ENCODE measurements at places on chromosomes 12 and 14. TPM values are rescaled to one million over a fixed set of nuclear protein-coding genes. Genes with fewer than 3 reads are reported as not detected.

DNA sequence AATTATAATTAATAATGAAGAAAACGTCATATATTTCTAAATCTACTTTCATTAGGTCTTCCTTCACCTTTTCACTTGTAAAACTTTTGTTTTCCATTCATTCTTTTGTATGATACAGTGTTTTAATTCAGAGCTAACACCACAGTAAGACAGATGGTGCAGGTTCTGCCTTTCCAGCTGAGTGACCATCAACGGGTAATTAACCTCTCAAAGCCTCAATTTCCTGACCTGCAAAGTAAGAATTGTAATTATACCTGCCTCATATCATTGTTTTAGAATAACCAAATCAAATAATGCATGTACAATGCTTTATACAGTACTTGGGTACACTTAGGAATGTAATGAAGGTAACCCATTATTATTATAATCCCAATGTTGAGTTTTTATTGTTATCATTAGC is 157.6 kb downstream of the FOXA1 start:
- H3K27me3 ChIP-seq, result no peaks in the 10 kb centered on the region
- no peak for DNase-seq
- H3K27ac ChIP-seq, result no peak overlapping the region

DNA sequence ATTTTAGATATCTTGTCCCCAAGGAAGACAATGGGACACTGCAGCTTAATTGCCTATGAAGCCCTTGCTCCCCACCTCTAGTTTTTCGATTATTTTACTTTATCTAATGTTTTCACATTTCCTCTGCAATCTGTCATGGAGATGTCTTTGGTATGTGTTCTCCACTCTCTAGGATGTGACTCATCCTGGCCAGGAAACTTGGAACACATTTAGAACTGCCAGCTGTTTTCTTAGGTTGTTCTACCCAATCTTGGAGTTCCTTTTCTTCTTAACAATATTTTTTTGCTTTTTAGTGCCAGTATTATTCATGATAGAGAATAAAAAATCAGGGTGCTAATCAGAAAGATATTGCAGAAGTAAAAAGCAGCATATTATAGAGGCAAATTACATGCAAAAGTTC is 101.7 kb upstream of the CLEC14A start:
- no peak overlapping the region for H3K27ac ChIP-seq
- H3K4me3 ChIP-seq, result no peak overlapping the region
- H3K4me1 ChIP-seq, result no peaks in the 10 kb centered on the region

DNA sequence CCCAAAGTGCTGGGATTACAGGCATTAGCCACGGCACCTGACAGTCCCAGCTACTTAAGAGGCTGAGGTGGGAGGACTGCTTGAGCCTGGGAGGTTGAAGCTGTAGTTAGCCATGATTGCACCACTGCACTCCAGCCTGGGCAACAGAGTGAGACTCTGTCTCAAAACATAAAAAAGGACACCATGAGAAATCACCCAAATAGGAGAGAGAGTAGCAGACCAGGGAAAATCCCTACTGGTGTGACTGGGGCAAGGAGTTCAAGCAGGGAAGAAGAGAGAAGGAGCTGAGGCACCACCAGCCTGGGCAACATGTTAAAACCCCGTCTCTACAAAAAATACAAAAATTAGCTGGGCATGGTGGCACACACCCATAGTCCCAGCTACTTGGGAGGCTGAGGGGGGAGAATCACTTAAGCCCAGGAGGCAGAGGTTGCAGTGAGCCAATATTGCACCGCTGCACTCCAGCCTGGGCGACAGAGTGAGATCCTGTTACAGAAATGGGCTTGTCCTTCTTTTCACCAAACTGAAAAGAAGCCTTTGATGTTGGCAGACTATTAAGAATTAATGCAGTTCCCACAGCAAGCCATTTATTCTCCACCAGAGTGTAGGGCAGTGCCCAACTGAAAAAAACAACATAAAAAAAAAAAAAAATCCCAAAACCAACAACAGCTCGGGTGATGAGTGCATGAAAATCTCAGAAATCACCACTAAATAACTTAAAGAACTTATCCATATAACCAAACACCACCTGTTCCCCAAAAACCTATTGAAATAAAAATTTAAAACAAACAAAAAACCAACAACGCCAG is 4.5 kb upstream of the SRSF9 start:
- no peaks in the 10 kb centered on the region for H3K27me3 ChIP-seq
- H3K4me1 ChIP-seq, result no peaks in the 10 kb centered on the region
- no peak overlapping the region for H3K27ac ChIP-seq
- DNase-seq, result no peak
- H3K36me3 ChIP-seq, result no peaks in the 10 kb centered on the region

DNA sequence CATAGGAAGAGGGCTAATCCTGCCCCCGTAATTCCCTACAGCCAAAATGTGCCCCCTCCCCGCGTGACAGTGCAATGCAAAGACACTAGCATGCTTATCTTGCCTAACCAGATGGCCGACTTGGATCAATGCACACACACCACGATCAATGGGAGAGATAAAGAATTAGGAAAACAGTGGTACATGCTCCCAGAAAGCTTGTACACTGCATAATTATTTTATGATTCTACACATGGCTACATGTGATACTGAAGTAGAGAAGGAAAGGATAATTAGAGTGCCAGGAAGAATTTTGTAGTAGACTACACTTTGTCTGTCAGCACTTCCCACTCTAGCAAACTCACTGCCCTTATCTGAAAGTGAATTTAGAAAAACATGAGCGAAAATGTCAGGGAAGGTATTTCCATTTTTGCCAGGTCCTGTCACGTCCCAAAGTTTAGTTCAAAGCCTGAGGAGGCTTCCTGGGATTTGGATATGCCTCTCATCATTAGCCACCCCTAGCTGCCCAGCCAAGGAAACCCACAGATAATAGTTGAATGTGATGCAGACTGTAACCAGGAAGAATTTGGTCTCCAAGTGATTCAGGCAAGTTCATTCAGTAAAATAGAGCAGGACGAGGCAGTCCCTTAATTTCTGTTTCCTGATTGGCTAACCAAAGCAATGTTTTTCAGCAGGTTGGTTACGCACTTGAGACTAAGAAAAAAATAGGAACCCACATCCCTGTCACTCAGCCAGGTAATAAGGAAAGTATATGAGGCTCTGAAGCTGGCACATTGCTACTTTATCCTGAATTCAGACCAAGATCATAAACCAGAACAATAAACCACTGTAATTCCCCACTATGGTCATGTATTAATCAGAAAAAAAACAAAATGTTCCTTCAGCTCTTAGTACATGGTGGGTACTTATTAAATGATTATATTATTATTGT is 199.6 kb upstream of the OTX2 start:
- H3K27ac ChIP-seq, result no peak overlapping the region
- no peak overlapping the region for H3K4me3 ChIP-seq
- H3K27me3 ChIP-seq, result peaks cover 2% of the 10 kb centered on the region
- H3K36me3 ChIP-seq, result no peaks in the 10 kb centered on the region

DNA sequence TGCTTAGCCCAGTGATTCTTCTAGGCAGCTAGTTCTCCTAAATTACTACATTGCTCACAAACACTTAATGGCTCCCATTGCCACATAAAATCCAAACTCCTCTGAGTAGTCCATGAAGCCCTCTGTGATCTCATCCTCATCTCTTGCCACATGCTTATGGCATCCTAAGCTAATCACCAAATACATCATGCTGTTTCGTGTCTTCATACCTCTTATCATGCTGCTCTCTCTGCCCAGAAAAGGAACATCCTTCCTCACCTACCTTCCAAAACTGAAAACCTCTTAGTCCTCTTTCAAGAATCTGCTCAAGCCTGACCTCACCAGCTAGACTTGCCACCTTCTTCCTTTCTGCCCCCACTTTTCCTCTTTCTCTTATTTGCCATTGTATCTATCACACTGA is 108.5 kb downstream of the DUSP6 start:
- H3K4me1 ChIP-seq, result no peaks in the 10 kb centered on the region
- H3K36me3 ChIP-seq, result no peaks in the 10 kb centered on the region
- H3K4me3 ChIP-seq, result no peak overlapping the region

GRCh38 chr14:66487164-66487563 is 993 bp downstream of the CCDC196 start:
- H3K4me1 ChIP-seq, result no peaks in the 10 kb centered on the region
- H3K27ac ChIP-seq, result no peak overlapping the region
- no peak overlapping the region for H3K4me3 ChIP-seq
- no peak for DNase-seq
- no peaks in the 10 kb centered on the region for H3K36me3 ChIP-seq

GRCh38 chr12:57111031-57111734 is at the start of gene STAT6:
Gene STAT6 (minus strand): TSS chr12:57111362. CDS start chr12:57108278, 3,084 bp downstream.
- peak; percentile 92 for DNase-seq
- no peaks in the 10 kb centered on the region for H3K27me3 ChIP-seq
- peak within 1 kb of the TSS; percentile 61 for H3K4me3 ChIP-seq

- DNase-seq, result no peak
- H3K4me3 ChIP-seq, result no peak overlapping the region
- no peaks in the 10 kb centered on the region for H3K36me3 ChIP-seq
- H3K27me3 ChIP-seq, result no peaks in the 10 kb centered on the region
- no peak overlapping the region for H3K27ac ChIP-seq
Observed at GRCh38 chr14:47917344-47917954, 242.0 kb upstream of the MDGA2 start.

GRCh38 chr12:115118177-115118724 is 434.3 kb upstream of the TBX3 start:
- H3K4me3 ChIP-seq, result no peak overlapping the region
- no peak overlapping the region for H3K27ac ChIP-seq
- no peaks in the 10 kb centered on the region for H3K36me3 ChIP-seq
- DNase-seq, result no peak

DNA sequence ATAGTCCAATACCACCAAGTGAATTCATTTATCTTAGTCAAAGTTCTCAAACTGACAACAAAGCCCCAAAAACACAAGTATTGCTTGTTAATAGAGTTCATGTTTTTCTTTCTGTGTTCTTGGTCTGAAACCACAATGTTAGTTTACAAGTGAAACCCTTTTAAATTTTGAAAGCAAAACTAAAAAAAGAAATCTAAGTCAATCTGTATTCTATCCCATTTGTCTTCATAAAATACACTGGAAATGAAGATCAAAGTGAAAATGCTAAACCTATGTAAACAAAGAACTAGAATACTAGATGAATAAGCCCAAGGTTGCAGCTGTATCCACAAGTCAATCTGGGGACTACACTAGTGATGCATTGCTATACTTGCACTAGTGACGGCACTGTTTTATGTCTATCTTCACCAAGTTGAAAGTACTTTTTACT is 10.4 kb downstream of the MAP4K5 start:
- no peak overlapping the region for H3K4me3 ChIP-seq
- no peaks in the 10 kb centered on the region for H3K4me1 ChIP-seq
- H3K27ac ChIP-seq, result no peak overlapping the region
- DNase-seq, result no peak

GRCh38 chr14:29710015-29710414 is 217.6 kb downstream of the PRKD1 start:
- no peaks in the 10 kb centered on the region for H3K27me3 ChIP-seq
- no peak for DNase-seq

DNA sequence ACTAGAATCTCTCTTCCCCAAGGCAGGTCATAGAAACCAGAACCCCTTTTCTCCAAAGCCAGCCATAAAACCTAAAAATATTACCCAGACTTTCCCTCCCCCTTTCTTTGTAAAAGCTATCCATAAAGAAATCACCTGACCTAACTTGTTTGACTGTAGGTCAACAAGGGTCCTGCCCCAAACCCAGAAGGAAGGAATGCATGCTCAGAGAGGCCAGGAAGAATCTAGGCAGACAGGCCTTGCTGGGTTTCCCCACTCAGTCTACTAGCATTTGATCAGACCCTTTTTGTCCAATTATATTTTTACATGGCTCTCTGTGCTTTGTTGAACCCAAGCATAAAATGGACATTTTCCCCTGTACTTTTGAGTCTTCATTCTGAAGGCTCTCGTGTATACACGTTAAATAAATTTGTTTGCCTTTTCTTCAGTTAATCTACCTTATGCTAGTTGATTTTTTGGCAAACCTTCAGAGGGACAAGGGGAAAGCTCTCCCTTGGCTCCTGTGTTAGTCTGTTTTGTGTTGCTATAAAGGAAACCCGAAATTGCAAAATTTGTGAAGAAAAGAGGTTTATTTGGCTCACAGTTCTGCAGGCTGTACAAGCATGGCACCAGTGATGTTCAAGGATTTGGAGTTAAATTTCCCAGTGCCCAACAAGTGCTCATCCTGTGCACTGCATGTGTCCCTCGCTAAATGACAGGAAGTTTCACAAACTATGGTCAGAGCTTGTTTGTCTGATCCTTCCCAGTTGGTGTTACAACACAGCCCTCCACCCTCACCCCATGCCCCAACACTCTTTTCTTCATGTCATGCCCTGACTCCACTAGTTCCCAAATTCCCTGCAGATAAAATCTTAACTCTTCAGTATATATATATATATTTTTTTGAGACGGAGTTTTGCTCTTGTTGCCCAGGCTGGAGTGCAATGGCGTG is 14.2 kb upstream of the RASSF3 start:
- no peaks in the 10 kb centered on the region for H3K4me1 ChIP-seq
- H3K27me3 ChIP-seq, result no peaks in the 10 kb centered on the region
- no peak overlapping the region for H3K4me3 ChIP-seq
- H3K27ac ChIP-seq, result no peak overlapping the region

DNA sequence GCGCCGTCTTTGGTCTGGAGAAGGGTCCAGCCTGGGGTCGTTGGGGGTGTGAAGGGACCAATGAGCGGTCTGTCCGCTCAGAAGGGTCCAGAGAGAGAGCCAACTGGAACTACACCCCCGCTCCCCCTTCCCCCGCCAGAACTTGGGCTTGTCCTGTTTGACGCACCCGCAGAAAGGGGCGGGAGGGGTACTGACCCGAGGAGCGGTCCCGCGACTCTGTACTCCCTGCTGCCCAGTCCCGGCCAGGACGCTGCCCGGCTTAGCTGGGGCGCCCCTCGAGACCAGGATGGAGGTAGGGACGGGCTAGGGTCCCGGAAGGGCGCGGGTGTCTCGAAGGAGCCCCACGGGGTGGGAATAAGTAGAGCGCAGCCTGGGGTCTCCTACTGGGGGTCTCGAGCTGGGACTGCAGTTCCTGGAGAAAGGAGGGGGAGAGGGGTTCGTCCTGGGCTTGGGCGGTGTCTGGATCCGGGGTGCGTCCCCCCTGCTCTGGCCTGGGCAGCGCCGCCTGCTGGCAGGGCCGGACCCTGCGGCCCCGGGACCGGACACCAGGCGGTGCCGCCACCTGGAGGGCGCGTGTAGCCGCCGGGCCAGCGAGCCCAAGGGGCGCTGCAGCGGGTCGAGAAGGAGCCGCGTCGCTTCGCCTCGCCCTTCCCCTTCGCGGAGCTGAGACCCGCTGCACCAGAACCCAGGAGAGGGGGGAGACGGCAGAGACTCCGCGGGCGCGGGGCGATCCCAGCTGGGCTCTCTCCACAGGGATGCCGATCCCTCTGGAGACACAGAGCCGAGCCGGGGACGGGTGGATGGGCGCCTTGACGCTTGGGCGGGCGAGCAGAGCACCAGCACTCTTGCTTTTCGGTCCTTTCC is 3.8 kb upstream of the CACNB3 start:
- peak overlapping the region; percentile 67 for H3K4me3 ChIP-seq
- peak; percentile 95 for DNase-seq
- no peaks in the 10 kb centered on the region for H3K36me3 ChIP-seq
- H3K27me3 ChIP-seq, result no peaks in the 10 kb centered on the region

GRCh38 chr14:29166507-29166906 is 399.9 kb downstream of the FOXG1 start:
- no peak overlapping the region for H3K4me3 ChIP-seq

Gene ABHD12B
- total RNA-seq, result not detected

Gene ZNF385A
- total RNA-seq, result 22.2 TPM

Gene ADAM21
- 0.24 TPM for total RNA-seq

All from aorta (tissue), 5 donors.